ENCODE measurements at places on chromosomes 1 and 21.

DNA sequence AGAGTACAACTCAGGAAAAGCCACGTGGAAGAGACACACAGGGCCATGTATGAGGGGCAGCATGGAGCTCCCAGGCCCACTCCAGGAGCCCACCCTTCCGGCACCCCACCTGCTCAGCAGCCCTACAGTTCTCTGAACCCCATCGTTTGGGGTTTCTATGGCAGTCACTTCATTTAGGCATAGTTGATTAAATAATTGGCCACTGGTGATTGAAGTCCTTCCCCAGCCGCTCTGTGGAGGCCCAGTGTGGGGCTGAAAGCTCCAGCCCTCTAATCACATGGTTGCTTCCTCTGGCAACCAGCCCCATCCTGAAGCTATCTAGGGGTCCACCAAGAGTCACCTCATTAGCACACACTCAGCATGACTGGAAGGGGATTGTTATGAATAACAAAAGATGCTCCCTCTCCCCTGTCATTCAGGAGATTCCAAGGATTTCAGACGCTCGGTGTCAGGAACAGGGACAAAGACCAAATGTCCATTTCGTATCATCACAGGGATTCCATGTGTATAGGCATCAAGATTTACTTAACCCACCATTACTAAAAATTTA, 12.2 kb upstream of the S100A7A start:
- DNase-seq: no peak

- no peak for DNase-seq
These were observed 109.6 kb downstream of the SLC45A1 start for GRCh38 chr1:8427493-8427892.

GRCh38 chr21:16587141-16587581, 857.4 kb downstream of the USP25 start:
- DNase-seq: no peak

DNA sequence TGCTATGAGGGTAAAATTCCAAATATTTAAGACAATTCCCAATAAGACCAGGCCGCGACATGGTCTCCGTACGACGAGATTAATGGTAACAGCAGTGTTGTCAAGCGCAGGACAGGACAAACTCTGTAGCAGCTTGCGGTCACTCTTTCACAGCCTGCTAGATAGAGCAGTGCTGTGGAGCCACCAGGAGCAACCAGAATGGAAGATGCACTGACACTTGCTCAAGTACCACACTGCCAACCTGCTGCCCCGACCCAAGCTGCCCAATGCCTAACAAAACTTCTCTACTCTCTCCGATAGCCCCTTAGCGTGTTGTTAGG, 636 bp downstream of the WARS2 start:
- no peak for DNase-seq

DNA sequence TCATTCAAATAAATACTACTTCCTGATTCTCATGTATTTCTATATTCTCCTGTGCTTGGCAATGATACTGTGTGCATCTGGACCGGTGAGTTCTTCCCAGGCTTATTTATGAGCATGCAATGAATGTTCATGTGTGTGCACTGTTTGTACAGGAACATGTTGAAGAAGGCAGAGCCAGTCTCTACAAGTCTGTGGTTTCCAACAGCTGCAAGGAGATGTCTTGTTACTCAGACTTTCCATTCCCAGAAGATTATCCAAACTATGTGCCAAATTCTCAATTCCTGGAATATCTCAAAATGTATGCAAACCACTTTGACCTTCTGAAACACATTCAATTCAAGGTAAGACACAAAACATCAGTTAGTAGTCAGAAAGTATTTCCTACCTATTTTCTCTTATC, 19.1 kb downstream of the FMO1 start:
- no peak for DNase-seq

- no peak for DNase-seq
These were observed 10.5 kb downstream of the ADORA1 start for GRCh38 chr1:203138066-203138465.

DNA sequence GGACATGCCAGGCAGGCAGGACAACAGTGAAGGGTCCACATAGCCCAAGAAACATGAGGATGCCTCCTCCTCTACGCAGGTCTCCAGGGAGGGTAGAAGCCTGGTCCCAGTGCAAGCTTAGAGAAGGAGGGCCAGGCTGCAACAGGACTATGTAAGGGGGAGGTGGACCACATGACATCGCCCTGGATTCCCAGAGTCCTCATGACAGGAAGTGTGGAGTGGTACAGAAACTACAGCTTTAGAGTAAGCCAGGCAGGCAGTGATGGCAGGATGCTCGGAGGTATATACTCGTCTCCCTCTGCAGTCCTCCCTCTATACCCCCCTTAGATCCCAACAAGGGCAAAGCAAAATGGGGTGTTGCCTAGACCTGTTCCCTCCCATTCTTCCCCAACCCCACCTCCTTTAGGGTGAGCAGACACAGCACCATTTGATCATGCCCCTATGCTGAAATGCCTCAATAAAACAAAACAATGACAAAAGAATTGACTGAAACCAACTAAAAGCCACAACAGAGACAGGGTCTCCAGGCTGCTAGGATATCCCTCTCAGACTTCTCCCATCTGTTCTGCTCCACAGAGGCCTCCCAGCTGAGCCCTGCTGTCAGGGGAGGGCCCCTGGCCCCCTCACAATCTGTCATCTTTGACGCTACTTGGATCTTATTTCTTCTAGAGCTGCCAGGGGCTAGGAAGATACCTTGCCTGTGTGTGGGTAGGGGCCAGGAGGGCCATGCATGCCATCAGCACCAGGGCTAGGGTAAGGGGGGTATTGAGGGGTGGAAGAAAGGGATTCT, 13.1 kb downstream of the FAM78B start:
- no peak for DNase-seq

DNA sequence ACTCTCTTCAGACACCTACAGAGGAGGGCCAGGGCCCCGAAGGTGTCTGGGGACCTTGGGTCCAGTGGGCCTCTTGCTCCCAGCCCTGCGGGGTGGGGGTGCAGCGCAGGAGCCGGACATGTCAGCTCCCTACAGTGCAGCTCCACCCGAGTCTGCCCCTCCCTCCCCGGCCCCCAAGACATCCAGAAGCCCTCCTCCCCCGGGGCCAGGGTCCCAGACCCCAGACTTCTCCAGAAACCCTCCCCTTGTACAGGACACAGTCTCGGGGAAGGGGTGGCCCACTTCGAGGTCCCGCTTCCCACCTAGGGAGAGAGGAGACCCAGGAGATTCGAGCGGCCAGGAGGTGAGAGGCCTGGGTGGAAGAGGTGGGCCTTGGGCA, 3.7 kb downstream of the ADAMTSL4 start:
- no peak for DNase-seq

DNA sequence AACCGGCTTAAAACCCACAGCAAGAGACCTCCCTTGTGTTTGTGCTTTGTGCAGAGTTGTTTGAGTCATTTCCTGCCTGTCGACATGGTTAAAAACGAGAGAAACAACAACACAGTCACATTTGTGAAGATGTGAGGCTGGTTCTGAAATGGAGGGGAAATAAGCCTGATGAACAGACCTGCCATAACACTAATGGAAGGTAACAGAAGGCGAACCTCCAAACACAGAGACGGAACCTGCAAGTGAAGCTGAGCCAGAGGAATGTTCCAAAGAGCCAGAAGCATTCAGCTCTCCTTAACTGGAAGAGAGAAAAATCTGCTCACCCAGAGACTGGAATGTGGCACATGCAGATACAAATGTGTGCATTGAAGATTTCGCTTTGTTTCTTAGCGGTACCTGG, 53.2 kb upstream of the RAVER2 start:
- no peak for DNase-seq

GRCh38 chr1:155272466-155273342, 600 bp downstream of the CLK2 start:
- no peak for DNase-seq

DNA sequence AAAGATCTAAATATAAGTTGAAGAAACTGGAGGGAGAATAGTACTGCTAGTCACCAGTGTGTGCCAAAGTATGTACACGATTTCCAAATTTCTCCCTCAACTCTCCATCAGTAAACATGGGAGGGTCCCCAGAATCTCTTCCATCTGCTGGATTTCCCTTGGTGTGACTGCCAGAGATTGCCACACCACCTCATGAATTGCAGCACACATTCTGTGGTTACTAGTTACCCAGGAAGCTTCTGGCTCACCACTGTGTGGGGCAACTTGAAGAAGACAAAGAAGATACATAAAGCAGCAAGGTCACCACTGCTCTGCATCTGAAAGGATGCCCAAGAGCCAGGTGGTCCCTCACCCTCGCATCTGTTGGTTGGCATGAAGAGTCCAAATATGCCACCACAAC, 191.7 kb upstream of the ESRRG start:
- DNase-seq: no peak

DNA sequence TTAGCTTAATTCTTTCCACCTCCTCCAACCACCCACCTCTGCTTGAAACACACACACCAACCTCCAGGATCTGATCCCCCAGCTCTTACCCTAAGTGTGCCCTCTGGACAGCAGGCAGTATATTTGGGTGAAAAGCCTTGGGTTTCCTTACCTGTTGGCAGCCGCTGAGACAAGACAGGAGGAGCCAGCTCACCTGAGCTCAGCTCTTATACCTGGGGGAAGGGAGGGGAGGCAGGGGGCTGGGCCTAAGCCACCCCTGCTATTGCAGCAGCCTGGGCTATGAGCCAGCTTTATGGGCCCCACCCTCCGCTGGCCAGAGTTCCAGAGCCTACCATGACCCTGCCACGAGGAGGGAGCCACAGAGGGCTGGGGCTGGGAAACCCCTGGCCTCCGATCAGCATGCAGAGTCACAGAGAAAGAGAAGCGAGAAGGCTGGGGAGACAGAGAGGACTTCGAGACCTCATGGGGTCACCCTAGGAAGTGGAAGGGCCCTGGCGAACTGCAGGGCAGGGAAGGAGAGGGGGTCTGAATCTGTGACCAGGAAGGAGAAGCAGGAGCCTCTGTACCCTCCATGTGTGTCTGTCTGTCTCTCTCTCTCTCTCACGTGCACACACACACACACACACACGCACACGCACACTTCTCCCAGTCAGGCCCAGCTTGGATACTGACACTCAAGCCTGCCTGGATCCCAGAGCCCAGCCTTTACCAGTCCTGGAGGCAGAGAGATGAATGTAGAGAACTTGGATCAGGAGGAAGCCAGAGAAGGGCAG, at the start of gene S100A14:
TSS of gene S100A14 (minus strand) at position 182 of the 773 bp plus-strand sequence. CDS start 467 bp downstream, outside the sequence.
- no peak for DNase-seq

DNA sequence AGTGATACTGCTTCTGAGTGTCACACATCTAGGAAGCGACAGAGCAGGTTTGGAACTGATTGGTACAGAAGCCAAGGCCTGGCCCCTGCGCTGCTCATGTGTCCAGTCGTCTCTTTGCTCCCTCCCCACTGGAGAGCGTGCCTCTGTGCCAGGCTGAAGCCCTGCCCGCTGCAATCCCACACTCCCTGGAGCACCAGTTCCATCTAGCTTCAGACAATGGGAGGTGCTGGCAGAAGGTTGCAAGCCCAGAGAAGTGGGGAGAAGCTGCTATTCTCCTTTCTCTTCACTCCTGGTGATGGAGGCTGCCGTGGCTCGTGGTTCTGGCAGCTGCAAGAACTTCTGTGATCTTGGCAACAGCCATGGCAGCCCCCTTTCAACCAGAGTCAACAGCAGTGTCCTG, 250.9 kb downstream of the MATN1 start:
- no peak for DNase-seq

DNA sequence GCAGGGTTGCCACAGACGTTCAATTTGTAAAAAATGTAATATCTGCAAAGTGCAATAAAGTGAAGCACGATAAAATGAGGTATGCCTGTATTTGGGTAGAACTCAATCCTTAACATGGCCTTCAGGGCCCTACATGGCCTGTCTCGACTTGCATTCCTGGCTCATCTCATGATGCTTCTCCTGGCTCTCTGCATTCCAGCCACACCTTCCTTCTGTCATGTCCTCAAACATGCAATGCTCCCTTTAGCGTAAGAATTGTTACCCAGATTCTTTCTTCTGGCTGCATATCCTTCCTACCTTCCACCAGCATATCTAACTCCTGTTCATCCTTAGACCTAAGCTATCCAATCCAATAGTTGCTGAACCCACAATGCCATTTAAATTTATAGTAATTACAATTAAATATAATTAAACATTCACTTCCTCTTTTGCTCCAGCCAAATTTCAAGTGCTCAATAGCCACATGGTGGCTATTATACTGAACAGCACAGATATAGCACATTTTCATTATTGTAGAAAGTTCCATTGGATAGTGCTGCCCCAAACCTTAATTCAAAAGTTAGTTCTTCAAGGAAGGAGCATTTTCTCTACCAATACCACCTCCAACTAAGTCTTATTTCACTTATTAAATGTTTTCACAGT, 32.6 kb downstream of the FGGY start:
- DNase-seq: no peak

- DNase-seq: no peak
These were observed 58.3 kb downstream of the TGFBR3 start for GRCh38 chr1:91827459-91828321.

DNA sequence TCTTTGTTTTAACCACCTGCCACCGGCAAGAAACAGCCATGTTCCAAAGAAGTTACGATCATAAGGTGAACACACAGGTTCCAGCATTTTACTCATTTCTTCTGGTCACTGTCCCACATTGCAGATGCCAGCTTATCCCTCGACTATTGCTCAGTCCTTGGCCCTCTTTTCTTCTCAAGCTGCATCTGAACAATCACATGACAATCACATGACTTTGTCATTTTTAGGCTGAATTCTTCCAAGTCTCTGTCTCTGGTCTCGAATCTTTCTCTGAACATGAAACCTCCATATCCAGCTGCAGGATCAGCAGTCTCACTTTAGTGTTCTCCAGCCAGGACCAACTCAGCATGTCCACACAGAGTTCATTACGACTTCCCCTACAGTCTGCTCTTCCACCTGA, 53.8 kb downstream of the UTP25 start:
- no peak for DNase-seq

Measured in stimulated activated CD4-positive, alpha-beta T cell treated with anti-CD3 and anti-CD28 coated beads, Interleukin-2, amount 100 ng/mL, for 48 hours (primary cell).